ENCODE measurements at places on chromosomes 3 and 15. TPM values are rescaled to one million over a fixed set of nuclear protein-coding genes. Genes with fewer than 3 reads are reported as not detected.

DNA sequence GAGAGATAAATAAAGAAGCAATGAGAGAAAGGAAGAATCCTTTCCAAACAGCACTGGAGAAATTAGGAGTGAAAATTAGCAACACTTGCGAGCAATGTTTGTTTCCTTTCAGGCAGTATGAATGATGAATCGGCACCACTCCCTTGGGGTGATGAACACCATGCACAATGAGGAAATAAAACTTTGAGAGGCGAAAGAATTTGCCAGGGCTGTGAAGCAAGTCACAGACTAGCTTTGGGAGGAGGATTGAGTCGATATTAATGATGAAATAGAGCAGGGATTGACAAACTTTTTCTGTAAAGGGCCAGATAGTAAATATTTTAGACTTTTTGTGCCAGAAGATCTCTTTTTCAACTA lies 237.7 kb downstream of the AGBL1 start:
- no peaks in the 10 kb centered on the region for H3K36me3 ChIP-seq
- no peaks in the 10 kb centered on the region for H3K27me3 ChIP-seq
- no peak for DNase-seq
- H3K4me1 ChIP-seq = no peaks in the 10 kb centered on the region
- no peak overlapping the region for H3K4me3 ChIP-seq

DNA sequence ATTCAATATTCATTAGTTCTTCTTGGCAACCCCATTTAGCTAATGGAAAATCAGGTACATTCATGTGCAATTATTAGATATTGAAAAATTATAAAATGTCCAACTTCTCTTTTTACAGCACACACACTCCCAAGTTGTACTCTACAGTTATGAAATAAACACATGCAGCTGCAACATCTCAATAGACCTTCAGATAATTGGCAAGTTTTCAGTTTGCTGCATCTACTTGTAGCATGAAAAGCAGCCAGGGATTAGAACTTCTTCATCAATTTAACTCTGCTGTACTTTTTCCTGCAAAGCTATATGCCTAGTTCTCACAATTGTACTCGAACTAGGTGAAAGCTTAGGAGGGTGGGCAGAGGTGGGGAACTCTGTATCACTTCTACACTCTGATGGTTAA lies 46.6 kb upstream of the FHIT start:
- DNase-seq = no peak
- no peak overlapping the region for H3K27ac ChIP-seq
- H3K36me3 ChIP-seq = no peaks in the 10 kb centered on the region
- H3K27me3 ChIP-seq = no peaks in the 10 kb centered on the region
- H3K4me1 ChIP-seq = no peaks in the 10 kb centered on the region

GRCh38 chr3:168615493-168616020 lies 519.8 kb upstream of the GOLIM4 start:
- H3K4me1 ChIP-seq = no peaks in the 10 kb centered on the region
- no peak overlapping the region for H3K4me3 ChIP-seq
- H3K27ac ChIP-seq = no peak overlapping the region
- no peaks in the 10 kb centered on the region for H3K36me3 ChIP-seq
- H3K27me3 ChIP-seq = no peaks in the 10 kb centered on the region

- DNase-seq = no peak
- H3K36me3 ChIP-seq = no peaks in the 10 kb centered on the region
- H3K27me3 ChIP-seq = no peaks in the 10 kb centered on the region
- no peaks in the 10 kb centered on the region for H3K4me1 ChIP-seq
- no peak overlapping the region for H3K27ac ChIP-seq
These were observed 149.2 kb downstream of the CNTN4 start for GRCh38 chr3:2247831-2248230.

GRCh38 chr3:110314512-110315114 lies 757.0 kb upstream of the NECTIN3 start:
- DNase-seq = peak; percentile 27
- H3K27ac ChIP-seq = no peak overlapping the region
- H3K4me1 ChIP-seq = peaks cover 14% of the 10 kb centered on the region
- H3K36me3 ChIP-seq = no peaks in the 10 kb centered on the region
- no peaks in the 10 kb centered on the region for H3K27me3 ChIP-seq

DNA sequence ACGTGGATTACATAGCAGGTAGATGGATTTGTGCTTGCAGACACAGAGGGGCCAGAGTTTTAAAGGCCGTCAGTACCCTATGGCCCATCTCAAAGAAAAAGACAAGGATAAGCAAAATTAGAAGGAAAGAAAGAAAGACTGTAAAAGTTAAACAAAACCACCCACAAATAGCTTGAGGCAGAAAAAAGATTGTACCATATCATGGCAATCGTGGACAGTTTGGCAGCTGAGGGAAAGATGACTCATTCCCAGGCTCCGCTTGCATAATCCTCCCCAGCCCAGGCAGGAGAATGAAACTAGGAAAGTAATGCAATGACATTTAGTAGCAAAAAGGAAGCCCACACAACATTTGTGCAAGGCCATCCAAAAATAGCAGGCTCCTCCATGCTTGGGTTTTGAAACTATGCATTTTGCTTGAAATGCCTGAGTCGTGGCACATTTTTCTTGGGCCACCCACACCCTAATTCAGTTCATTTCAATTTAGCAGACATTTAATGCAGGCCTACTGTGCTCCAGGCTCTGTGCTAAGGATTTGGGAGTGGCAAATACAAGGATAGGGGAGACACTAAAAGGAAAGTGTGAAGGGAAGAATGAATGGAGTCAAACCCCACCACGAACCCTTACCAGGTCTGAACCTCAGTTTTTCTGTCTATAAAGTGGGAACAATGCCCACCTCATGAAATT lies 40.9 kb upstream of the SMAD3 start:
- H3K27me3 ChIP-seq = no peaks in the 10 kb centered on the region
- peaks cover 62% of the 10 kb centered on the region for H3K4me1 ChIP-seq
- peak overlapping the region; percentile 86 for H3K27ac ChIP-seq
- no peak overlapping the region for H3K4me3 ChIP-seq
- no peaks in the 10 kb centered on the region for H3K36me3 ChIP-seq
- DNase-seq = peak; percentile 92

GRCh38 chr3:184659797-184660301 lies 52.0 kb downstream of the MAGEF1 start:
- no peaks in the 10 kb centered on the region for H3K27me3 ChIP-seq
- no peaks in the 10 kb centered on the region for H3K36me3 ChIP-seq
- no peak overlapping the region for H3K4me3 ChIP-seq

GRCh38 chr15:67076147-67076843 lies 10.9 kb downstream of the SMAD3 start:
- peak overlapping the region; percentile 77 for H3K27ac ChIP-seq
- H3K27me3 ChIP-seq = no peaks in the 10 kb centered on the region
- DNase-seq = peak; percentile 95
- H3K36me3 ChIP-seq = peaks cover 31% of the 10 kb centered on the region
- peaks cover 86% of the 10 kb centered on the region for H3K4me1 ChIP-seq
- no peak overlapping the region for H3K4me3 ChIP-seq

DNA sequence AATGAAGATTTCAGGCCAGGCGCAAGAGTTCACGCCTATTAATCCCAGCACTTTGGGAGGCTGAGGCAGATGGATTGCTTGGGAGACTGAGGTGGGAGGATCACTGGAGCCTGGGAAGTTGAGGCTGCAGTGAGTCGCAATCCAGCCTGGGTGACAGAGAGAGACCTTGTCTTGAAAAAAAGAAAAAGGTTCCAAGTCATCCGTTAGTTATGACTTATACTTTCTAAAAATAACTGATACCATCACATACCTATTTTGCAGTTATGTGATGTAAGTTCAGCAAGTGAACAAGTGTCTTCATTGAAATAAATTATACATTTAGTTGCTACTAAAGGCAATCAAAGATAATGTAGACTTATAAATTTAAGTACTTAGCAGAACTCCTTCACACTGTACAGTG lies 22.1 kb downstream of the CLPX start:
- H3K4me3 ChIP-seq = no peak overlapping the region
- no peak for DNase-seq
- no peaks in the 10 kb centered on the region for H3K4me1 ChIP-seq

- peaks cover 4% of the 10 kb centered on the region for H3K4me1 ChIP-seq
- H3K36me3 ChIP-seq = no peaks in the 10 kb centered on the region
- DNase-seq = no peak
- H3K27ac ChIP-seq = no peak overlapping the region
- H3K4me3 ChIP-seq = no peak overlapping the region
These were observed 25.6 kb upstream of the CFAP161 start for GRCh38 chr15:81108427-81108826.

- peaks cover 8% of the 10 kb centered on the region for H3K4me1 ChIP-seq
- H3K4me3 ChIP-seq = no peak overlapping the region
- no peaks in the 10 kb centered on the region for H3K36me3 ChIP-seq
- DNase-seq = no peak
- H3K27me3 ChIP-seq = 0 out of 2 replicates have a peak, but pooled peaks cover 2% of the 10 kb centered on the region
- no peak overlapping the region for H3K27ac ChIP-seq
These were observed 46.4 kb upstream of the MBNL1 start for GRCh38 chr3:152222327-152222726.

DNA sequence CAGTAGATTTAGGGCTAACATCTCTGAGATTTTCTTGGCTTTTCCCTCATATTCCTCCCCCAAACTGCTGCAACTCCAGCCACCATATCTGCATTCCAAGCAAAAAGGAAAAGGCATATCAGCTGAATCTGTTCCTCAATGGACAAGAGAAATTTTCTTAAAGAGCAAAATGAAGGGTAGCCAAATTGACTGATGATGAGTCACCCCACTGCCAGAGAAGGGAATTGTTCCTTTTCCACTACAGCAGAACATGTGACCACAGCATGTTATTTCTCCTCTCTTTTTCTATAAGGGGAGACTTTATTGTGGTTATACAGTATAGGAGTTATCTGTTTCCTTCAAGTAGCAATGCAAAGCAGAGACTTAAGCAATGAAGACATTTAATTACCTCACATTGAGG lies 172.5 kb downstream of the MTHFS start:
- no peaks in the 10 kb centered on the region for H3K27me3 ChIP-seq
- peak; percentile 25 for DNase-seq
- H3K27ac ChIP-seq = no peak overlapping the region
- H3K36me3 ChIP-seq = no peaks in the 10 kb centered on the region
- no peak overlapping the region for H3K4me3 ChIP-seq
- H3K4me1 ChIP-seq = peaks cover 5% of the 10 kb centered on the region

DNA sequence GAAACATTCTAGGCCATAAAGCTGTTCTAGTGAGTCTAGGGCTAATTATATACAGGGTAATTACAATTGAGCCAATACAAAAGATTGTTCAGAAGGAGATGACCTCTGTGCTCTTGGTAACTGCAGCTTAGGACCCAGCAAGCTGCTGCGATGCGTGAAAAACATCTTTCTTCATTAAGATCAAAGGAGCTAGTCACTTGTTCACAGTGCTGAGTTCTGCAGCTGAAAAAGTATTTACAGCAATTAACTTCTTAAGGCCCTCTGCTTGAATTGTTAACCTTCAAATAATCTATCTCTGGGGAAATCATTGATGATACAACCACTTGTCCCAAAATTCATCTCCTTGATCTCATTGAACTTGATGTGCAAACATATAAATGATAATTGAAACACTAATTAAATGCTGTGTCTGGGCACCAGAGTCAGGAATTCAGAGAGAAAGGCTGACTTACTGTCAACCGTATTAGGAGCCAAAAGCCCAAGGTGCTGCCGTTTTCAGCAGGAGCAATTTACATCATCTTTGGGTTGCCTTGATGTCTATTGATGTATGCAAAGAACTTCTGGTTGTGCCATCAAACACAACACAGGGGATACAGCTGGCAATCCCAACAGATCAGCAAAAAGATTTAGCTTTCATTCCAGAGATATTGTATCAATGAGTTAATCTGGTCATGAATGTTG lies 213.0 kb downstream of the NECTIN3 start:
- DNase-seq = no peak
- H3K4me1 ChIP-seq = no peaks in the 10 kb centered on the region
- H3K27me3 ChIP-seq = no peaks in the 10 kb centered on the region
- H3K36me3 ChIP-seq = no peaks in the 10 kb centered on the region

DNA sequence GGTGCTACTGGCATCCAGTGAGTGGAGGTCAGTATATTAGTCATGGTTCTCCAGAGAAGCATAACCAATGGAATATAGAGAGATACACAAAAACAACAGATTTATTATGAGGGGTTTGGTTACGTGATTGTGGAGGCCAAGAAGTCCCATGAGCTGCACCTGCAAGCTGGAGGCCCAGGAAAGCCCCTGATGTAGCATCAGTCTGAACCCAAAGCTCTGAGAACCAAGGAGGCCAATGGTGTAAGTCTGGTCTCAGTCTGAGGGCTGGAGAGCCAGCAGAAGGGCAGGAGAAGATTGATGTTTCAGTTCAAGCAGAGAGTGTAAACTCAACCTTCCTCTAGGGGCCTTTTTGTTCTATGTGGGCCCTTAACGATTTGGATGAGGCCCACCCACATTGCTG lies 144.1 kb downstream of the KLF13 start:
- H3K27ac ChIP-seq = peak overlapping the region; percentile 78
- H3K36me3 ChIP-seq = no peaks in the 10 kb centered on the region
- H3K4me1 ChIP-seq = peaks cover 35% of the 10 kb centered on the region
- no peak overlapping the region for H3K4me3 ChIP-seq

DNA sequence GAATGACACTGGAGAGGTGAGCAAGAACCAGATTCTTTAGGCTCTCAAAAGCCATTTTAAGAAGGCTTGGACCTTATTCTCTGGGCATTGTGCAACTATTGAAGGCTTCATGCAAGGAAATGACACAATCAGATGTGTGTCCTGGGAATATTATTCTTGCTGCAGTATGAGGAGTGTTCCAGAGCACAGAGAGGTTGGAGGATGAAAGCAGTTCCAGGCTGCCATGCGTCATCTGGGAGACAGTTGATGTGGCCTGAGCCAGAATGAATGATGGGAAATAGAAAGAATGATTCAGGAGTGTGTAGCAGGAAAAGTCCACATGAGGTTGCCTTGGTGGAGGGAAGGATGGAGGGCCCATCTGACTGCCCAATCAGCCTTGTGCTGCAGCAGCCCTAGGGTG lies 123.1 kb downstream of the CHCHD6 start:
- no peak overlapping the region for H3K4me3 ChIP-seq
- no peaks in the 10 kb centered on the region for H3K36me3 ChIP-seq
- H3K27ac ChIP-seq = no peak overlapping the region
- DNase-seq = no peak

DNA sequence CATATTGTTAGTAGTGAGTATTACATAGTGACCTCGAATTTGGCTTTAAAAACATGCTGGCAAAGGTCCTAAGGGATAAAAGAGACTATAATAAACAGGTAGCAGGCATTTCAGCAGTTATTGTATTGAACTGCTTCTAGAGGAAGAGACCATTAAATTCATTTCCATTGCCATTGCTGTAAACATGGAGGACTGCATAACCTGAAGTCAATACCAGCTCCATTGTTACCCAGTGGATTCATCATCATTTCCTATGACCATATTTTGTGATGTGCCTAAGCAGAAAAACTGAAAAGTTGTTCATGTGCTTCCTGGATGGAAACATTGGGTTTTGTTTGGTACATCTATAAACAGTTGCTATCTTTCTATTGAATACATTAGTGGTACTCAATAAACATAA lies 482.5 kb upstream of the UBE2E2 start:
- DNase-seq = no peak
- no peaks in the 10 kb centered on the region for H3K27me3 ChIP-seq
- no peaks in the 10 kb centered on the region for H3K36me3 ChIP-seq
- H3K4me1 ChIP-seq = no peaks in the 10 kb centered on the region
- H3K4me3 ChIP-seq = no peak overlapping the region
- H3K27ac ChIP-seq = no peak overlapping the region

- H3K27ac ChIP-seq = no peak overlapping the region
- DNase-seq = no peak
- no peaks in the 10 kb centered on the region for H3K27me3 ChIP-seq
- H3K4me1 ChIP-seq = no peaks in the 10 kb centered on the region
These were observed 831.9 kb downstream of the GBE1 start for GRCh38 chr3:80929576-80929975.

Gene MINDY4B
- not detected for total RNA-seq

Gene FANCI
- total RNA-seq = 138 TPM

Gene MRAS
- total RNA-seq = 75.6 TPM

Gene RBP2
- total RNA-seq = not detected

Gene UTS2B
- 0.76 TPM for total RNA-seq

Gene FBXO40
- total RNA-seq = not detected

Gene ST3GAL6
- not detected for total RNA-seq

Gene GRAMD1C
- 13.8 TPM for total RNA-seq
